ENCODE measurements at places on chromosomes 11 and 22.

GRCh38 chr11:57903441-57904123 lies 120.1 kb upstream of the OR9Q1 start:
- no peak for DNase-seq

DNA sequence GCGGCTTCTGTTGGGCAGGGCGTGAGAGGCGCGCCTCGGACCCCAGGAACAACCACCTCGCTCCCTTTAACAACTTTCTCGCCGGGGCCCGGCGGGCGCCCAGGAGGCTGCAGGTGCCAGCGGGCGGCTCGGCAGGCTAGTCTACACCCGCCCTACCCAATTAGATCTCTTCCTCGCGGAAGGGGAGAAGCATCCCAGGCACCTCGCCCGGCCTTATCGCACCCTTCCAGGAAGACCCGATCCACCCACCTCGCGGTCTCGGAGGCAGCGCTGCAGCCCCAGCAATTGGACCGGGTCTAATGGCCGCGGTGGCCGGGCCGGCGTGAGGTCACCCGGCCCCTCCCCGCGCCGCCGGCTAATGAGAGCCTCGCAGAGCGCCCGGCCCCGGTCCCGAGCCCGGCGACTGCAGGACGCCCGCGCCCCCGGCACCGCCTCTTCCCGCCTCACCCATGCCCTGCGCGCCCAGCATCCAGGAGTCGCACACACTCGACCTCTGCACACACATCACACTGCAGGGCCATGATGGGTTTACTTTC lies at the start of gene PLAAT3:
Gene PLAAT3 (minus strand): TSS at position 298 of the 536 bp plus-strand sequence. CDS start 419 bp downstream, outside the sequence.
- no peak for DNase-seq

GRCh38 chr11:119185981-119186634 lies 833 bp downstream of the NHERF4 start:
- DNase-seq = no peak

DNA sequence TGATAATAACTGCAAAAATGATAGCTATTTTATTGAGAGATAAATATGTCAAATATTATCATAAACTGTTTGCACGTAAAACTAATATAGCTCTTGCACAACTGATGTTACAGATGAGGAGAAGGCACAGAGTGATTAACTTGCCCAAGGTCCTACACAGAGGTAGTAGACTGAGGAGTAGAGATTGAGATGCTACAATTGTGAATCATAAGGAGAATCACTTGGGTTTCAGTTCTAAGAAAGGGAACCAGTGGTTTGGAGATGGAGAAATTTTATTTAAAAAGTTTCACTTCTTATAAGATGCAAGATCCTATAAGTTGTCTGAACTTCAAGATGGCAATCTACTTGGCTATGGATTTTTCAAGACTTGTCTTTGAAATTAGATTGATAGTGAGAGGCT lies 224.8 kb upstream of the RAG2 start:
- no peak for DNase-seq

DNA sequence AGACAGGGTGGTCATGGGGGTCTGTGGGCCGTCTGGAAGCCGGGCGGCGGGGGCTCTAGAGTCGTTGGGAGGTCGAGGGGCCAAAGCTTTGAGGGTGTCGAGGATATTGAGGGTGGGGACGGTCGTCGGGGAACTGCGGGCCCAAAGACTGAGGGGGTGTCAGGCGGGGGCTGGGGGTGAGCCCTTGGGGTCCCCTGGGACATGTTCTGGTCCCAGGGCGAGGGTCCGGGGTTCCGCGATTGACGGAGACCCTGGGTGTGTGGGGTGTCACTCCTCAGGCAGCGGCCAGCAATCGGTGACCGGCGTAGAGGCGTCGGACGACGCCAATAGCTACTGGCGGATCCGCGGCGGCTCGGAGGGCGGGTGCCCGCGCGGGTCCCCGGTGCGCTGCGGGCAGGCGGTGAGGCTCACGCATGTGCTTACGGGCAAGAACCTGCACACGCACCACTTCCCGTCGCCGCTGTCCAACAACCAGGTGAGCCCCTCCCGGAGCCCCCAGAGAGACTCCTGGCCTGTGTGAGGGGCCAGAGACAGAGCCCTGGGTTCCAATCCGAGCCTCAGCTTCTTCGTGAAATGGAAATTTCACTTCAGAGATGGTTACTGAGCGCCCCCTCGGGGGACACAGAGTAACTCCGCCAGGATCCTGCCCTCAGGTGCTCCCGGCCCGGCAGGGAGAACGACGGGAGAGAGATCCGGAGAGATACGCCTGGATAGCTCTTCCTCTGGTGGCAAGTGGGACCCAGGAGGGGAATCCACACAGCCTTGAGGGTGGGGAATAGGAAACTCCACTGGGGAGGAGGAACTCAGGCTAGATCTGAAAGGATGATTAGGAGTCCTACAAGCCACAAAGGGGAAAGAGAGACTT lies 714 bp downstream of the SDF2L1 start:
- peak; percentile 30 for DNase-seq

- DNase-seq = no peak
Measured at GRCh38 chr11:102719620-102720277, 5.0 kb downstream of the MMP8 start.

DNA sequence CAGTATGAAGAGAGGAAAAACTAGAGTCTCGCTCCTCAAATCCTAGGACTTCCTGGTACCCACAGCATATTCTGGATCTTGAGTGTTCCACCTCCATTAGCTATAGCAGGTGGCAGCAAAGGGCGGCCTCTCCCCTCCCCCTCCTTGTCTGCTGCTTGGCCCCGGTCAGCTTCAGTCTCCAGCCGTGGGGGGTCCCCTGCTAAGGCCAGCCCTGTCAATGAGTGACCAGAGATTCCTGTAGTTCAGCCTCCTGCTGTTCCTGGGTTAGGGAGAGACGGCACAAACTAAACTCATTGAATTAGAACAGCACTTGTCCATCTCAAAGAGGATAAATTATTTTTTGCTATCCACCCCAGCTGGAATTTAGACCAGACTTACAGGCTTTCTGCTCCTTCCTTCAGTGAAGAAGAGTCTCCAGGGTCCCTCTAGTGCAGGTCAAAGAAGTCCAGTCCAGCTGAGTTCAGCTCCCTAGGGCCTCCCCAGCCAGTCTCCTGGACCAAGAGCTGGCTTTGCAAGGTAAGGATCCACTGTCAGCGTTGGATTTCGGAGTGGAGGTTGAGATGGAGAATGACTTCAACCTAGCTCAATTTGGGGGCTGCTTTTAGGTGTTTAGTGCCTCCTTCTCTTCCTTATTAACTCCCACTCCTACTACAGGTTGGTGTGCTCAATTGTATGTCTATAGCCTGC lies 1.1 kb upstream of the PHLDB1 start:
- no peak for DNase-seq

- no peak for DNase-seq
Measured at GRCh38 chr11:17376493-17376892, 12.0 kb downstream of the KCNJ11 start.

DNA sequence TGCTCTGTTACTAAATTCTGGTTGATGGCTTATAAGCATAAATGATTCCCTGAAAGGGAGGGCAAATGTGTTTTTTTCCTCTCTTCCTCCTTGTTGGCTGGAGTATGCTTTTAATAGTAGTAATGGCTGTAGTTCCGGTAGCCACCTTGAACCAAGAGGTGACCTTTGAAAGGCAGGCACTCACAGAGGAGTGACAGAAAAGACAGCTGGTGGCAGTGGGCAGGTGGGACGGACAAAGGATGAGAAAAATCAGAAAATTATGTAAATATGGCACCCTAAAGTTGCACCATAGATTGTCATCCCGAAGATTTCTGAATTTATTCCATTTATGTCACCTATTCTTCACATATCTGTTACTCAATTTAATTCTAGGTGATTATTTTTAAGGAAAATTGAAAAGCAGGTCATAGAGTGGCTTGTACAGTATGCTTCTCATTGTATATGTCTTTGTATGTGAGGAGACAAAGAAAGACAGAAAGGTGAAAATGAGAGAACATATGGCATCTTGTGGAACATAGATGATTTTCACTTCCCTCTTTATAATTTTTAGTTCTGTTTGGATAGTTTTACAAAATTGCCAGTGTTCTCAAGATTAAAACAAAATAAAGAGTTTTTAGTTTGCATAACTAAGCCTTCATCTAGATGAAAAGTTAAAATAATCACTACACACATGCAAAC lies 17.0 kb downstream of the CASP12 start:
- no peak for DNase-seq

- DNase-seq = peak; percentile 82
Measured at GRCh38 chr11:68012843-68013610, 2.9 kb downstream of the ALDH3B1 start.

- peak; percentile 5 for DNase-seq
Measured at GRCh38 chr11:94193288-94193687, 64.6 kb downstream of the PANX1 start.

GRCh38 chr22:35821654-35822053 lies 104.0 kb downstream of the APOL5 start:
- DNase-seq = no peak

- no peak for DNase-seq
Measured at GRCh38 chr11:72598906-72599305, 75.3 kb downstream of the PDE2A start.

DNA sequence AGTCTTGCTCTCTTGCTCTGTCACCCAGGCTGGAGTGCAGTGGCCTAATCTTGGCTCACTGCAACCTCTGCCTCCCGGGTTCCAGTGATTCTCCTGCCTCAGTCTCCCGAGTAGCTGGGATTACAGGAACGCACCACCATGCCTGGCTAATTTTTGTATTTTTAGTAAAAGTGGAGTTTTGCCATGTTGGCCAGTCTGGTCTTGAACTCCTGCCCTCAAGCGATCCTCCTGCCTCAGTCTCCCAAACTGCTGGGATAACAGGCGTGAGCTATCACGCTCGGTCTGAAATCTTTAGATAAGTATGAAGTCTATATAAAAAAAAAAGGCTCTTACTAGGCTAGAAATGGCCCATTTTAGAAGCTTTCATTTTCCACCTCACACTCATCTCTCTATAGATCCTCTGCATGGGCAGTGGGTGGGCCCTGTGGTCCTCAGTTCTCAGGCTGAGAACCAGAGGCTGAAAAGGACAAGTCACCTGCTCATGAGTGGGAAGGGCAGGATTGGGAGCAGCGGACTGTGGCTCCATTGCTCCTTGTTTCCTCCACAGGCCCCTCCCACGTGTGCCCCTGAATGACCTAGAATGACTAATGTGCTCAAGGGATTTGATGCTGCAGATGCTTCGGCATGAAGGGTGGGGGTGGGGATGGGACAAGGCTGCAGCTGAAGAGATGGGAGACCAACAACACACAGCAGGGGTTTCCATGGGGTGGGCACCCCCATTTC lies 19.8 kb upstream of the PRAME start:
- no peak for DNase-seq

Data from amniotic stem cell (primary cell).